ENCODE measurements at places on chromosomes 2 and 18.

- DNase-seq, result peak; percentile 56
Measured at GRCh38 chr2:239433777-239434403, 33.1 kb upstream of the HDAC4 start.

- DNase-seq, result peak; percentile 20
Measured at GRCh38 chr2:48749291-48750127, 6.0 kb downstream of the LHCGR start.

GRCh38 chr2:44295633-44296359 lies 20.5 kb downstream of the SLC3A1 start:
- no peak for DNase-seq

- DNase-seq, result no peak
Measured at GRCh38 chr2:237539681-237540080, 26.7 kb upstream of the PRLH start.

DNA sequence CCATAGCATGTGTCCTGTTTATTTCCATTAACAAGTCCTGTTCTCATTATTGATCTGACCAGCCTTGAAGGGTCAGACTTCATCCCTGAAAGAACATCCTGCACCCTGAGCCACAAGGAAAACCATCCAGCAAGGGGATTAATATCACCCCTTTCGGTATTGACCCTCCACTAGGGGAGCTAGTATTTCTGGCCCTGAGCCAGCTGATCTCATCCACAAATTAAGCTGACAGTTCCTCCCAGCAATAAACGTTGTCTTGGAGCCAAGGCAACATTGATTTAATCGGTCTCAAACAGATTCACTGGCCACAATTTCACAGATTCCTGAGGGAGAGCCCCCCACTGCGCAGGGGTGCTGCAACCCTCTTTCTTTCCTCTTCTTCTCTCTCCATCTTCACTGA lies 353.1 kb upstream of the FANCL start:
- peak; percentile 15 for DNase-seq

- DNase-seq, result peak; percentile 88
Measured at GRCh38 chr18:22637787-22638186, 220.1 kb upstream of the CTAGE1 start.

DNA sequence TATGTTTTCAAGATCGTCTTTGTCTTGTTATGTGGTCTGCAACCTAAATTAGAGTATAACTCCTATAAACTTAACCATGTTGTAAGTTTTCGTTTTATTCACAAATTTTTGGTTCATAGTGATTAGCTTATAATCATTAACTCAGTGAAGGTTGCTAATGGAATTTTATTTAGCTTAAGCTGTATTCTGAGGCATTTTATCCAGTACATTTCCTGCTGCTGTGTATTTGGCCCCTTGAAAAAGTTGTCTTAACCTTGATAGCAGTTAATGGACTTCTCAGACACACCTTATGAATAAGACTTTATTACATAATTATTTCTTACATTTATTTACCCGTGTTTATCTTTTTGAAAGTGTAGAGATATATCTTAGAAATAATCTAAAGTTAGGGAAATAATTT lies 20.5 kb downstream of the VAPA start:
- no peak for DNase-seq

DNA sequence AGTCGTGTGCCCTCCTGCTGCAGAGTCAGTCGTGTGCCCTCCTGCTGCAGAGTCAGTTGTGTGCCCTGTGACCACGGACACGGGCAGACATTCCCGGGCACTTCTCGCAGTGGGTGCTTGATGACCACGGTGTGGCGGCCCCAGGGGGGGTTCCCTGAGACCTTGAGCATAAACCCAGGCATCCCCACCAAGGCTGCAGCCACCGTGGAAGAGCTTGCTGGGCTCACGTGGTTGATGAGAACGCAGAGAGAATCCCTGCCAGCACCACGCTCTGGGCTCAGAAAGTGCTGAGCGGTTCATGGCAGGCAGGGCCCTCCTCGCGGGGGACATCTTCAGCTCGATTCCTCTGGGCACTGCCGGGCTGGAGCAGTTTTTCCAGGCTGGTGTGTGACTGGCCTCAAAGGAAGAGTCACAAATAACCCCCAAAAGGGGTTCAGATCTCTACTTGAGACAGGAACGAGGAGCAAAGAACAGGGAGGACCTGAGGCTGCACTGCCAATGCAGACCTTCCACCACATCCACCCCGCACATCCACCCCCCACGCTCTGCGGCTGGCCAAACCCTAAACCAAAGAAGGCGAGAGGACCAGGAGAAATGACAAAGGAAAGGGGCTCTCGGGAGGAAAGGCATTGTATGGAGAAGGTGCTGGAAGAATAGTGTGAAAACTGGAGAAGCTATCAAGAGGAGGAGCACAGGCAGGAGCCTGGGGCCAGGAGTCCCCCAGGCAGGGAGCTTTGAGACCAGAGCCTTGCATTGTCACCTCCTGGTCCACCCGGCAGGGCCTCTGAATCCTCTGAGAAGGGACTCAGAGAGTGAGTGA lies 8.4 kb upstream of the PER2 start:
- DNase-seq, result no peak

DNA sequence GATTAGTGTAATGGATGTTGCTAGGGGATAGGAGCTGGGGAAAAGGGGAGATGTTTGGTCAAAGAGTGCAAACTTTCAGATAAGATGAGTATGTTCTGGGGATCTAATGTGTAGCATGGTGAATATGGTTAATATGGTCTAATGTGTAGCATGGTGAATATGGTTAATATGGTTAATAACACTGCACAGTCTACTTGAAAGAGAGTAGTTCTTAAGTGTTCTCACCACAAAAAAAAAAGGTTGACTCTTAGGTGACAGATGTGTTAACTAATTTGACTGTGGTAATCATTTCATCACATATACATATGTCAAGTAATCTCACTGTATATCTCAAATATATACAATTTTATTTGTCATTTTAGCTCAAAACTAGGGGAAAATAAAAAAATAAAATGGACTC lies 121.3 kb upstream of the CD226 start:
- no peak for DNase-seq

- no peak for DNase-seq
Measured at GRCh38 chr2:117614823-117615534, 199.5 kb upstream of the DDX18 start.

GRCh38 chr18:58139459-58140386 lies 95.7 kb downstream of the NEDD4L start:
- no peak for DNase-seq

DNA sequence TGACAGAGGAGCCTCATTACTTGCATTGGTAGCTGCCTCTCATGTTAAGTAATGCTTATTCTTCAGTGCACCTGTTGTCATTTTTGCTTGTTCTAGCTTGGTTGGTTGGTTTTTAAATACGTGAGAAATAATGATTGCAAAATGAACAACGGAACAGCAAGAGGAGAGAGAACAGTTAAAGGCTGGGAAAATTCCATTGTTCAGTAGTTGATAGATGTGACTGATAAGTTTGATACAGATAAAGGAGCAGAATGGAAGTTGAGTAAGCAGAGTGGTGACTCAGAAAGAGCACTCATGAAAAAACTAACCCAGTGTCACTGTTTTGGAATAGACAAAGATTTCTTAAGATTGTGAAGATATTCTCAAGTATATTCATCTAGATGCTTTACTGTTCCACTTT lies 50.5 kb downstream of the MTA3 start:
- peak; percentile 72 for DNase-seq

DNA sequence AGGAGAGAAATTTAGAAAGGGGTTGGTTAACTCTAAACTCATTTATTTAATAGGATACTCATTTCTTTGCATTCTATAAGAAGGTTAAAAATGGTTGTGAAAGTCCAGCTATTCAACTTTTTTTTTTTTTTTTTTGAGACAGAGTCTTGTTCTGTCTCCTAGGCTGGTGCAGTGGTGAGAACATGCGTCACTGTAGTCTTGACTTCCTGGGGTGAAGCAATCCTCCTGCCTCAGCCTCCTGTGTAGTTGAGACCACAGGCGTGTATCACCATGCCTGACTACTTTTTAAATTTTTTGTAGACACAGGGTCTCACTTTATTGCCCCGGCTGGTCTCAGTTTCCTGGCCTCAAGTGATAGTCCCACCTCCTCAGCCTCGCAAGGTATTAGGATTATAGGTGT lies 11.9 kb downstream of the ELP2 start:
- DNase-seq, result no peak

DNA sequence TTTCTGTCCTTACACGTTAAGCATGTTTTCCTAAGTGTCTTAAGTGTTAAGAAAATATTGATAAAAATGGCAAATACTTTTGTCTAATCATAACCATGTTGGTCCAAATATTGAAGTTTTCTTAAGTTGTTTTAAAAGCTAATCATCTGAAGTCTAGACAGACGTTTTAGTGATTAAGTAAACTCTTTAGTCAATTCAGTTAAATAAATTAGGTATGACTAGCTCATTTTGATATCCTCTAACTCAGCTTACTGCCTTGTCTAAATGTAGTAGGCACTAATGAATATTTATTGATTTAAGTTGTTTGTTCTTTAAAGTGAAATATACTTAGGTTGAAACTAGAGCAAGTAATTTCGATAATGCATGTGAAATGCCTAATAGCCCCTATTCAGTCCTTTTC lies 471.8 kb upstream of the CHST9 start:
- no peak for DNase-seq

GRCh38 chr2:57733956-57734355 lies 312.6 kb upstream of the VRK2 start:
- no peak for DNase-seq

DNA sequence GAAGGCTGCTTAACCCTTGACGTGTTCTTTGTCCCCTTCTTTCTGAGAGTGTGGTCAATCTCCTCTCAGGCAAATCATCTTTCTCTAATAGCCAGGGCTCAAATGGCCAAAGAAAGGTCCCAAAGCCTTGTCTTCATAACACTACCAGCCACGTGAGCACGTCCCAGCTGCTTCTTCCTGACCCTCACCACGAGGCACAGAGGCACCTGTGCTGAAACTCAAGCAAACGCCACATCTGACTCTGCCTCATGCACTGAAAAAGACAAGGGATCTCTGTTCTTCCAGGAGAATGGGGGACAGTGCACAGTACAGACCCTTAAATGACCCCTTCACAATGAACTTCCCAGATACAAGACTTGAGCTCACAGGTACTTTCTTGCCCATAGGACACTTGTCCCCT lies 31.8 kb downstream of the BCL11A start:
- DNase-seq, result no peak

GRCh38 chr2:141660232-141660631 lies 470.6 kb downstream of the LRP1B start:
- no peak for DNase-seq

GRCh38 chr2:191582355-191582754 lies 95.6 kb upstream of the NABP1 start:
- DNase-seq, result peak; percentile 89

DNA sequence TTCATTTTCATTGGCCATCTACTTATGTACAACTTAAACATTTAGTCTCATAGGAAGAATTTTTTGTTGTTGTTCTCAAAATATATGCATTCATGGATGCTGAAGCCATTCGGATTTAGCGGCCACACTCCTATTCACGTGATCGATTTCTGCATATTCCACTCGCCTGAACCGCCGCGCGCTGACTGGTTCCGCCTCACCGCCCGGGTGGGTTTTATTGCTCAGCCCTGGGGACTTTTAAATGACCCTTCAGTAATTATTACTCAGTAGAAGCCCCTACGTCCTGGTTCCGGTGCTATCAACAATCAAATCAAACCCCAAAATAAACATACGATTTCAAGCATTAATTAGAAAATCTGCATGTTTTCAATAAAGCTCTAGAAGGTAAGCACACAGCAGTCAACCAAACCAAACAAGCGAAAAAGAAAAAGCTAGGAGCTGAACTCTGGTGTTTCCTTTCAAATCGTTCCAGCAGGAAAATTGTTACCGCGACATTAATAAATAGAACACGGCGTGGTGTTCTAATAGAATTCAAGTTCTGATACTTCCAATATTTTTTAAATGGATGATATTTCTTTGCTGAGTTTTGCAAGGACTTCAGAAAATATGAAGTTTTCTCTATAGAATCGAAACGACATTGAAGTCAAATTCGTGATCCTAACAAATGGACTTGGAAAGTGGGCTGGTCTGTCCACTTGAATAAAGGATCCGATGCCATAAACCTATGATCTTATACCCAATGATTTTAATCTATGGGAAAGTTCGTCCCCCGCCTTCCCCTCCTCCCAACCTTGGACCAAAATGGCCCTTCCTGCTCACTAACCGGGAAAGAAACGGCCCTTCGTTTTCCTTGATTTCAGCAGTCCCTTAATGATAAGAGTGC lies 9.3 kb downstream of the PAX3 start:
- DNase-seq, result no peak

DNA sequence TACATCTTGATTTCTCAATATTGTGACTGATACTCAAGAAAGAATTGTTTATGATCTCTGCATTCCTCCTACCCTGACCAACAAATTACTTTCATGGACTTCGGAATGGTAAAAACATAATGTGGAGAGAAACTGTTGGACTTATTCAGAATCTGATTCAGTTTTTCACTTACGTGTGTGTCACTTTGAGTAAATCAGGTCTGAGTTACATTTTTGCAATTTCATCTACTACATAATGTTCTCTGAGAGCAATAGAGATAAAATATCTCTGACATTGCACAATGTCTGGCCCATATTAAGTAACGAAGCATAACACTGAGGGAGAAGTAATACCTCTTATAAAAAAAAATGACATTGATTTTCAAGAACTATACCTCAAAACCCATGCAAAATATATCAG lies 1337.9 kb upstream of the CHAC2 start:
- no peak for DNase-seq

- no peak for DNase-seq
Measured at GRCh38 chr2:58914733-58915505, 673.8 kb upstream of the FANCL start.

DNA sequence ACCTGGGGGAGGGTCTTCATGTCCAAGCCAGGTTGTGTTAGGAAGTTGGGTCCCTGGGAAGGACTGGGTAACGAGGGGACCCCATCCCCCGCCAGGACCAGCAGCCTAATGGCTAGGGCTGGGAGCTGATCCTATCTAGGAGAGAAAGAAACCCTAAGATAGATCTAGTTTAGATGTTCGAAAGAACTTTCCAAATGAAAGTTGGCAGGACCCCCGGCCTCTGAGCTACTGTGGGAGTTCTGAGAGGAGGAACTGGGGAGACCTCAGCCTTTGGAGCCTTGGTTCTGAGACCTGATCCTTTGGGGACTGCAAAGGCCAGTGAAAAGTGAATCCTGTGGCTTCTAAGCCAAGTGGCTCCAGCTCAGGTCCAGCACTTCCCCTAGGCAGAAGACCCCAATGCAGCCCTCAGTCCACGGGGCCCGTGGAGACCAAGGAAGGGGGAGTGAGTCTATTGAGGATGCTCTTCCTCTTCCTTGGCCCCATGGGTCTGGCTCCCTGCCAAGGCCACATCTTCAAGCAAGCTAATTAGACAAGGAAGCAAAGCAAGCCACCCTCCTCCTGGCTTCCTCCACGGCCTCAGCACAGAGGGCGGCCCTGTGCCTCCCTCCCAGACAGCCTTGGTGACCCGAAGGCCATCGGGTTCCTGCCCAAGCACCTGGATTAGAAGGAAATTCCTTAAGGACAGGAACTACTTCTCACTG lies 23.5 kb downstream of the CCT7 start:
- no peak for DNase-seq

- DNase-seq, result no peak
Measured at GRCh38 chr2:118481299-118481698, 366.1 kb downstream of the EN1 start.

All from GM23248 (cell line).